Esophagus mucosa (tissue), 1 donor: ENCODE measurements at places on chromosomes 16 and 17. TPM values are rescaled to one million over a fixed set of nuclear protein-coding genes. Genes with fewer than 3 reads are reported as not detected.

The ERN2 gene
- 0.36 TPM for total RNA-seq

The TEPSIN gene
- 13.1 TPM for total RNA-seq

The GGT6 gene
- total RNA-seq, result 41.6 TPM

The CA7 gene
- not detected for total RNA-seq

The DPEP1 gene
- total RNA-seq, result not detected

The C16orf92 gene
- total RNA-seq, result not detected

The ABCA10 gene
- 2.8 TPM for total RNA-seq

The MPV17L gene
- total RNA-seq, result 5.6 TPM

The SECTM1 gene
- 6.3 TPM for total RNA-seq

The MTSS2 gene
- total RNA-seq, result 32.8 TPM

The HOXB7 gene
- total RNA-seq, result 2.1 TPM

The NFATC2IP gene
- 21.3 TPM for total RNA-seq

The CYB5B gene
- total RNA-seq, result 83.7 TPM

The OSBPL7 gene
- 1.8 TPM for total RNA-seq
